ENCODE measurements at places on chromosomes 7 and 10.

DNA sequence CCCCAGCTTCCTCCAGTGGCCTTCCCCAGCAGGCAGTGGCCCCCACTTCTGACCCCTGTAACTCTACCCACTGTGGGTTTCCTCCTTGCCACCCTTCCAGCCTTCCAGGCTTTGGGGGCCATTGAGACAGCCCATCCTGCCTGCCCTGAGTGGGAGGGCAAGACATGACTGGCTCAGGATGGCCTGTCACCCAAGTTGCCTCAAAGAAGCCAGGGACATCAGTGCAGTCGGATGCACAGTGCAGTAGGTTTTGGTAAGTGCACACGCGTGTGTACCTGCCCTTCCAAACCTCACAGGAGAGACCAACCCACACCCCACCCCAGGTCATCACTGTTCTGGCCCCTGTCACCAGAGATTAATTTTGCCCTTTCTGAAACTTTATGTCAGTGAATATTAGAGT is 22.7 kb downstream of the ZMIZ2 start:
- DNase-seq, result no peak

GRCh38 chr7:91343420-91343960 is 79.3 kb downstream of the FZD1 start:
- DNase-seq, result no peak

GRCh38 chr7:66359656-66360211 is 154.6 kb downstream of the TPST1 start:
- no peak for DNase-seq

DNA sequence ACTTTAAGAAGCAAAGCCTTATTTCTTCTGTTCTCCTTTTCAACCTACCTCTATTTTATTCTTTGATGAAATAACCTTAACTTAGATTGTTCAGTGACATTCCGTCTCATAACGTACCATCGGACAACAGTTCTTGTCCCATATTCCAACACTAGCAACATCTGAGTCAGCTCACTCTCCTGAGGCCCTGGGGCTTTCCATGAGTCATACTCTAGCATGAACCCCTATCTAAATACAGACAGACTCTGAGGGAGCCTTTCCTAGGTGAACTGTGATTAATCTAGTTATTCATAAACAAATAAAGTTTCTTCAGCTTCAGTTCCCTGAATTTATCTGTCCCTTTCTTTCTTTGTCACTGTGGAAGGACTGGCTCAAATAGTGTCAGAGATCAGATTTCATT is 168.7 kb upstream of the LYZL1 start:
- DNase-seq, result no peak

GRCh38 chr7:20595971-20596370 is 19.5 kb upstream of the ABCB5 start:
- no peak for DNase-seq

- DNase-seq, result no peak
Observed at GRCh38 chr10:49414496-49414895, 18.6 kb upstream of the DRGX start.

DNA sequence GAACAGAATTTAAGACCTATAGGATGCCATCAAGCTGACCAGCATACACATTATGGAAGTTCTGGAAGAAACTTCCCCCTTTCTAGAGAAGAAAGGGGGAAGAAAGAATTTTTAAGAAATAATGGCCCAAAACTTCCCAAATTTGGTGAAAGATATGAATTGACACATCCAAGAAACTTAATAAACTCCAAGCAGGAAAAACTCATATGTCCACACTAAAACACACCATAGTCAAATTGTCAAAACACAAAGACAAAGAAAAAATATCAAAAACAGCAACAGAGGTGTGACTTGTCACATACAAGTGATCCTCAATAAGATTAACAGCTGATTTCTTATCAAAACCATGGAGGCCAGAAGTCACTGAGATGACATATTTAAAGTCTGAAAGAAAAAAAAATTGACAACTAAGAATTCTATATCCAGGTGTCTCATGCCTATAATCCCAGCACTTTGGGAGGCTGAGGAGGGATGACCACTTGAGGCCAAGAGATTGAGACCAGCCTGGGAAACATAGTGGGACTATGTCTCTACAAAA is 52.4 kb downstream of the CFAP70 start:
- no peak for DNase-seq

DNA sequence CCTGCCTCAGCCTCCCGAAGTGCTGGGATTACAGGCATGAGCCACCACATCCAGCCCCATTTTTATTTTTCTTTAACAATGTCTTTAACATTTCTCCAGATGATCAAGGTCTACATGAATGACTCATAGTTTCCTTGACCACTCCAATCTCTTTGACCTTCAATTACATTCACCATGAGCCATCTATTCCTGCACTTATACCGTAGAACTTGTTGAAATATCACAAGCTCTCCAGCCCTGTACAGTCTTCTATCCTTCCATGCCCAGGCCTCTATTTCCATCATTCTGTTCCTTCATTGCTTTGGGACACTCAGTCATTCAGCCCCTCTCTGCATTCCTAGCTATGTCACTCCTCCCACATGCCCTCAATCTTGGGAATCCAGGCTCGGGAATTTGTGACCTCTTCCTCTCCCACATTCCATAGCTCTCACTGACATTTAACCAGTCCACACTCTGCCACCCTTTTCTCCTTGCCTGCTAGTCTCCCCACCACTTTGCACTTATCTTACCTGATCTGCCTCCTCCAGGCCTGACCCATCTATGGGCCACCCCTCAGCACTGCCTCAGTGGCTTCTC is 151.8 kb upstream of the STK17A start:
- DNase-seq, result no peak

DNA sequence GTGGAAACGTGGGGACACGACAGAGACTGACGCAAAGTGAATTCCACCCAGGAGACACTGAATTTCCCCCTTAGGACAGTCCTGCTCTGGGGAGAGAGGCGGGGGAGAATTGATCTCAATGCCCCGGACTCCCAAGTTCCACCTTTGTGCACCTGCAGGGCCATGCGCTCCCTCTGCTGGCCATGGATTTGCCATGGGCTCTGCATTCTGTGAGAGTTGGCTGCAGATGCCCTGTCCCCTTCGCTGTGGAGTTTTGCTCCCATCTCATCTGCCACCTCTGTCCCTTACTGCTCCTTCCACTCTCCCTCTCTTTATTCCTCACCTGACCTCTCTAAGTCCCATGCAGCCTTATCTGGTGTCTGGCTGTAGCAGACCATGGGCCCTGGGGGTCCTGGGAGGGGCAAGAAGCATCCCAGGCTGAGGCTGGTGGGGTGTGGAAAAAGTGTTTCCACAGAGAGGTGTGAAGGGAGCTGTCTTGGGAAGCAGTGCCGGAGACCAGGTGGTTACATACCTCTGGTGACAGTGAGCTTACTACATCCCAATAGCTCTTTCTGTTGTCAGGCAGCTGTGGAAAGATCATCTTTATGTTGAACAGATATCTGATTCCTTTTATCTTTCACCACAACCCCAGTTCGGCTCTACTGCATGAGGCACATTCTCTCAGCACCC is 14.3 kb downstream of the GHRHR start:
- no peak for DNase-seq

DNA sequence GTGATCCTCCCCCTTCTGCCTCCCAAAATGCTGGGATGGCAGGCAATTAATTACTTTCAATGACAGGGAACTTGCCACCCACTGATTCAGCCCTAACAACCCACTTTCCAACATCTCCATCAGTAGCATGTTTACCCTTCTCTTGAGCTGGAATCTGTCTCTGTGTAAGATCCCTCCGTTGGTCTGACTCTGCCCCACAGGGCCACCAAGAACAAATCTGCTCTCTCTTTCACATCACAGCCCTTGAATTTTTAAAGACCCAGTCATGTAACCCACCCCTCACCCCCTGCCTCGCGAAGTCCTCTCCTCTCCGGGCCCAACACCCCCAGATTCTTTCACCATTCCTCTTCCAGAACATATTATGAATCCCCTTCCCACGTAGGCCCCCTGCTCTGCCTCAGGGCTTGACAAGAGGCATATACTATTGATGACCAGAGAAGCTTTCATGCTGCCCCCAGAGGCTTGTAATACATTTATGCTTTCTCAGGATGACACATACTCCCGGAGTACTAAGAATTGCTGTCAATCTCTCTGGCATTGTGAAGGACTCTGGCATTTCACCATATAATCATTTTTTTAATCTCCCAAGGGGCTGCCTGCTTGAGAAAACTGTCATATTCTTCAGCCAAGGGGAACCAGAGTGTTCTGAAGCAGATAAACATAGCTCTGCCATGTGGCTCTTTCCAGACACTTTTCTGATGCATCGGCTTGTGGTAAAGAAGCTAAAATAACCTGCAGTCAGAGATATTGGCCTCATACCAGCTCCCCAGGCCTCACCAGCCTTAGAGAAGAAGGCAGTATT is 179.2 kb upstream of the AUTS2 start:
- no peak for DNase-seq

GRCh38 chr10:43395571-43396060 is 13.4 kb downstream of the HNRNPF start:
- DNase-seq, result no peak

GRCh38 chr7:123047955-123048354 is 52.5 kb upstream of the TAS2R16 start:
- no peak for DNase-seq
